Cortex of kidney (tissue), 1 donor: ENCODE measurements at places on chromosomes 3 and 15.

GRCh38 chr3:190070622-190071347 lies 49.9 kb downstream of the P3H2 start:
- DNase-seq: no peak

DNA sequence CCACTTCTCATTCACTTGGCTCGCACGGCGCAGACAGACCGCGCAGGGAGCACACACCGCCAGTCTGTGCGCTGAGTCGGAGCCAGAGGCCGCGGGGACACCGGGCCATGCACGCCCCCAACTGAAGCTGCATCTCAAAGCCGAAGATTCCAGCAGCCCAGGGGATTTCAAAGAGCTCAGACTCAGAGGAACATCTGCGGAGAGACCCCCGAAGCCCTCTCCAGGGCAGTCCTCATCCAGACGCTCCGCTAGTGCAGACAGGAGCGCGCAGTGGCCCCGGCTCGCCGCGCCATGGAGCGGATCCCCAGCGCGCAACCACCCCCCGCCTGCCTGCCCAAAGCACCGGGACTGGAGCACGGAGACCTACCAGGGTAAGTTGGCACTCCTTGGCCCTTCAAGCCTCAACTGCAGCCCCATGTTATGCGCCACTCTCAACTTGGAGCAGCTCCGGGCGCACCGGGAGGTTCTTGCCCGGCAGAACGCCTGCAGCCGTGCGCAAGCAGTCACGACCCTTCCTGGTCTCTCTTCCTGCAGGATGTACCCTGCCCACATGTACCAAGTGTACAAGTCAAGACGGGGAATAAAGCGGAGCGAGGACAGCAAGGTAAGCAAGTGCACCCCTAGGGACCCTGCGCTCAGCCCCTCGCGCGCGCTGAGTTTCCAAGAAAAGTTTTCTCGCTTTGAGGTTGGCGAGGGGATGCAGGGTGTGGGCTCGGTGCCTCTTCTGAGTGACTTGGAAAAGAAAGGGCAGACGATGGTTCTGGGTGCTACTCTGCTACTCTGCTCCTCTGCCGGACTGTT lies at the start of gene BHLHE40:
BHLHE40 (plus strand) TSS at position 10 of the 801 bp plus-strand sequence; CDS start at position 292, 282 bp downstream.
- DNase-seq: no peak

DNA sequence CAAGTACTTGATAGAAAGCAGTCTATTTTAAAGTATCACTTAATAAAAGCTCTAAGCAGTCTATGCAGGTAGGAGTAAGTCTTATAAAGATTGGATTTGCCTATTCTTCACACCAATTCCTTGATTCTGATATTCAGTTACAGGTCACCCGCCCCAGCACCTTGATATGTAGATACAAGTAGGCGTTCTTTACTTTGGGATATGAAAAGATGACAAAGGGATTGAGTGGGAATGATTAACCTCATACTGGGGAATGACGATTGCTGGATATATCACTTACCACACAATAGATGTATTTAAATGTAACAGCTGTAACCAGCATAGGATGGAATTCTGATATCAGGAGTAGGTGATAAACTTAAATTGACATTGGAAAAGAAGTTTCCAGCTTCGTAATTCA lies 47.1 kb downstream of the HHLA2 start:
- DNase-seq: no peak

DNA sequence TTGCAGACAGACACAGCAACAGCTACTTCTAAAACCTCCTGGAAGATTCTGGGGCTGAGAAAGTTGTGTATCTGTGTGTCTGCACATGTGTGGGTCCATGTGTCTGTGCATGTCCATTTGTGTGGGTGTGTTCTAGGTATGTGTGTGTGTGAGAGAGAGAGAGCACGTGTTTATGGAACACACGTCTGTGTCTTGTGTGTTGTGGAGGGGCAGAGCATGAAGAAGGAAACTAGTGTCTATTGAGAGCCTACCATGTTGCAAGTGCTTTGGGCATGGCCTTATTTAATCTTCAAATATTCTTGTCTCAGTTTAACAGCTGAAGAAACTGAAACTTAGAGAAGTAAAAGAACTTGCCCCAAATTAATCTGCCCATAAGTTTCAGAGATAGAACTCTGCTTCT lies 327.5 kb downstream of the UACA start:
- no peak for DNase-seq

GRCh38 chr3:880371-880770 lies 212.5 kb upstream of the CNTN6 start:
- no peak for DNase-seq

- no peak for DNase-seq
Observed at GRCh38 chr3:47421741-47422649, 41.2 kb downstream of the PTPN23 start.

- no peak for DNase-seq
Observed at GRCh38 chr3:106249159-106249558, 380.3 kb upstream of the CBLB start.

DNA sequence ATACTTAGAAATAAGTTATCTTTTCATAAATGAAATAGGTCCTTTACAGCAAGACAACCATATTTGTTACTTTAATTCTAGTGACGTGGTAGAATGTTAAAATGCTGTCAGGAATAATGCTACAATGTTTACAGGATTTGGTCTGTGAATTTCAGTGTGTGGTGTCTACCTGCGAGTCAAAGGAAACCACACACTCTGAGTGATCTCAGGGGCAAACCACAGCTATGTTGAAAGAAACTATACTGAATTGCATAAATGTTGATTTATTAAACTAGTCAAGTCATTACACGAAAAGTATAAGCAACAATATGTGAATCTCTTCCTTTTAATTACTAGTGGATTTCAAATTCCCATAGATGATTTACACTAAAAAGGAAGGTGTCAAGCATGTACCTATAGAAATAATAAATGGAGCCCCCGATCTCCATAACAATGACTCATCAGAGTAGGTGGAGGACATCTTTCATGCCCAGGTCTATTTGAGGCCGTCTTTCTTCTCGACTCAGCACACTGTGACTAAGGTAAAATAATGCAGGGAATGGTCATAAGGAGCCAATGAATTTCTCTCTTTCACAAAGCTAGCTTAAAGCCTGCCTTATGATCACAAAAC lies 463.0 kb downstream of the ERC2 start:
- no peak for DNase-seq

- no peak for DNase-seq
Observed at GRCh38 chr3:134709561-134710312, 58.9 kb upstream of the KY start.

DNA sequence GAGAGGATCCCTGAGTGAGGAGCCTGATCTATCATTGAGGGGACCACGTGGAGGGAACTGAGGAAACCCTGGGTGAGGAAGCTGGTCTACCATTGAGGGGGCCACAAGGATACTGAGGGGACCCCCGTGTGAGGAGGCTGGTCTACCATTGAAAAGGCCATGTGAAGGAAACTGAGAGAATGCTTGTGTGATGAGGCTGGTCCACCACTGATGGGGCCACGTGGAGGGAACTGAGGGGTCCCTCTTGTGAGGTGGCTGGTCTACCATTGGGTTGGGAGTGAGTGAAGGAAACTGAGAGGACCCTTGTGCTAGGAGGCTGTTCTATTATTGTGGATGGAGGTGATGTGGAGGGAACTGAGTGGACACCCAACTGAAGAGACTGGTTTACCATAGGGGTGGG lies 161.3 kb downstream of the FBLN2 start:
- DNase-seq: no peak

- DNase-seq: no peak
Observed at GRCh38 chr3:45223889-45224727, 2.0 kb downstream of the TMEM158 start.

DNA sequence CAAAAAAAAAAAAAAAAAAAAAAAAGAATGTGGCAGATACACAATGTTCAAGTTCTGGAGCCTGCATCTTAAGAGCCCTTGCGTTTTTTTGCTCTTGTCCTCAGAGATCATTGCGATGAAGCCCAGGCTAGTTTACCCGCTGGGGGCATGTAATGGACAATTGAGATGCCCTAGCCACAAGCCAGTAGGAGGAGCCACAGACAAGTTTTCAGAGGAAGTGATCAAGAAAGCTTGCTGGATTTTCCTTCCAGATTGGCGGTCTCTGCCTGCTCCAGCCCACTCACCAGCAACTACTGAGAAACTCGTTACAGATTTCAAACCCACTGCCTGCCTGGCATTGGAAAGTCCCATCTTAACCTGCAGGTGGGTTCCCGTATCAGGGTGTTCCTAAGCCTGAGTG lies 192.1 kb upstream of the EOMES start:
- DNase-seq: no peak

DNA sequence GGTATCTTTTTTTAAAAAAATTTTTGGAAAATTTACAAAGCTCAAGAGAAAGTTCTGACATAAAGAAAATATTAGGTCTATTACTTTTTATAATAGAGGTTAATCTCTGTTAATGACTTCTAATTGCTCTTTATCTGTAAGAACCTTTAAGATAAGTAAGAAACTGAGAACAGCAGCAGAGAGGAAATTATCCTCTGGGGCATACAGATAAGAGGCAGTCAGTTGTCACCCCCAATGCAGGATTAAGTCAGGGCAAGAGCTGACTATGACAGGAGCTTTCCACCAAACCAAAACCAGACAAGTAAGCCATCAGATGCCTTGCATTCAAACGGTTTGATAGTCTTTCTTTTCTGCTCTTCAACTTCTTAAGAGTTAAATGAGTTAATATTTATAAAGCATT lies 149.0 kb downstream of the GSK3B start:
- DNase-seq: no peak

DNA sequence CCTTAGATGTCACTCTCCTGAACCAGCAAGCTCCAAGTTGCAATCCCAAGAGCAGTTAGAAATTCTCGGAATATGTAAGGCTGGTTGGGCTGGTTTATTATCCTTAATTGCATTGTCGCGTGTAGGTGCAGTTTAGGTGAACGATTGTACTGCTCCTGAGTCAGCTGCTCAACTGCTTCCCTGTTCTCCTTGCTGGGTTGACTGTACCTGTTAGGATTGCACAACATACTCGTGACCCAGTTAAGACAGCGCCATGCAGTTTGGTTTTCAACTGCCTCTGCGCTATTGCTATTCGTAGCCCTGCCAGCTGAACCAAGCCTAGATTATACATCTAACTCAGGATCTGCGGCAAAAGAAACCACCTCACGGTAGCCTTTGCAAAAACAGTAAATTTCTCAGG lies 41.0 kb downstream of the BCL2L10 start:
- no peak for DNase-seq

DNA sequence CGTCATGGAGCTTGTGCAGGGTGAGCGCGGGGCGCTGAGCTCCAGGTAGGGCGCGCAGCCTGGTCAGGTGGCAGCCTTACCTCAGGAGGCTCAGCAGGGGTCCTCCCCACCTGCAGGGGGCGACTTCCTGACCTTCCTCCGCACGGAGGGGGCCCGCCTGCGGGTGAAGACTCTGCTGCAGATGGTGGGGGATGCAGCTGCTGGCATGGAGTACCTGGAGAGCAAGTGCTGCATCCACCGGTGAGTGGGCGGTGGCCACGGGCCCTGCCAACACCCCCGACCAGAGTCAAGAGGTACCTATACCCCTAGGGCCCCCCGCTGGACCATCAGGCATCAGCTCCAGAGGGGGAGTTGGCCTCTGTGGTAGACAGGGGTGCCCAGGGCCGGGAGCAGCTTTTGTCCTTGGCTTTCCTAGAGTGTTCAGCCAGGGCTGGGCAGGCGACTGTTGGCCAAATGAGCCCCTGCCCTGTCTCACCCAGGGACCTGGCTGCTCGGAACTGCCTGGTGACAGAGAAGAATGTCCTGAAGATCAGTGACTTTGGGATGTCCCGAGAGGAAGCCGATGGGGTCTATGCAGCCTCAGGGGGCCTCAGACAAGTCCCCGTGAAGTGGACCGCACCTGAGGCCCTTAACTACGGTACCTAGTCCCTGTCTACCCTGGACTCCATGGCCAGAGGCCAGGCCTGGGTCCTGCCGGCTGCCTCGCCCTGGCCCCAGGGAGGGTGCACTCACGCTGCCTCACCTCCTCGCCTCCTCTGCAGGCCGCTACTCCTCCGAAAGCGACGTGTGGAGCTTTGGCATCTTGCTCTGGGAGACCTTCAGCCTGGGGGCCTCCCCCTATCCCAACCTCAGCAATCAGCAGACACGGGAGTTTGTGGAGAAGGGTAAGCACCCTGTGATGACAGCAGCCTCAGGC lies 9.1 kb downstream of the FES start:
- no peak for DNase-seq

- DNase-seq: no peak
Observed at GRCh38 chr15:92847841-92848240, 52.3 kb upstream of the CHD2 start.

- no peak for DNase-seq
Observed at GRCh38 chr3:107740992-107741896, 218.5 kb downstream of the BBX start.

DNA sequence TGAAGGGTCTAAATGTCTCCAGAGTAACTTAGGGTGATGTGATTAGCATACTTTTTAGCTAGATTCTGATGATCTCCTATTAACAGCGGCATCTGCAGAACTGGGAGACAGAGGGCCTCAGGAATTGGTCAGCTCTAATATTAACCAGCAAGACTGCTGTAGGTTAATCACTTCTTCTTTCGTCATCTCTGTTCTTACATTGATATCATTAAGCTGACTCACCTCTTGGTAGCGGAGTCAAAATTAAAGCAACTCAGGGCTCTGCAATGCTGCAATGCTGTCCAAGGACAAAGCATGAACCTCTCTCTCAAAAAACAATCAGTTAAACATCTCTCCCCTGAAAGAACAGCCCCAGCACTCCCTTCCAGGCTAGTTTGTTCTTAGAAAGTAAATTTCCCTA lies 57.5 kb upstream of the TRA2B start:
- DNase-seq: no peak

GRCh38 chr3:57989646-57990045 lies 18.6 kb upstream of the FLNB start:
- no peak for DNase-seq

DNA sequence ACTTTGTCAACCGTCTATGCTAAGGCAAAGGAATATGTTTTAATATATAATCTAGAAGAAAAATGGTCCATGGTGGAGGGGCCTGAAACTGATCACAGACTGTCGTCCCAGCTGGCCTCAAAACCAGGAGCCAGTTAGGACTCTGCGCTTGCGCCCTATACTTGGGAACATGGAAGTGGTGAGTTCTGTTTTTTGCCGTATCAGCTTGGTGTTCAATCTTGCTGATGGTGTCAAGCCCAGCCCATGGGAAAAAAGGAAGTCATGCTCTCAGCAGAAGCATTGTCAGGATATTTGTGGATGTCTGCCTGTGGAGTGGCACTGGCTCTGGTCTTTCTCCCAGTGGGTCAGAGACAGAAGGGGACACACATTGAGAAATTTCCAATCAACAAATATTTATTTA lies 342.0 kb upstream of the CTDSPL start:
- DNase-seq: no peak
